ENCODE measurements at places on chromosomes 7 and 10. TPM values are rescaled to one million over a fixed set of nuclear protein-coding genes. Genes with fewer than 3 reads are reported as not detected.

The STAG3 gene
- polyA plus RNA-seq = 6.0 TPM

The GPR22 gene
- 0.08 TPM for polyA plus RNA-seq

GRCh38 chr7:124284937-124285336, 252.1 kb upstream of the TMEM229A start:
- no peak for DNase-seq
- H3K4me1 ChIP-seq = no peaks in the 10 kb centered on the region
- H3K4me3 ChIP-seq = no peak overlapping the region
- no peaks in the 10 kb centered on the region for H3K36me3 ChIP-seq

GRCh38 chr10:1358860-1359625, 302.9 kb downstream of the WDR37 start:
- H3K4me1 ChIP-seq = peaks cover 7% of the 10 kb centered on the region
- H3K36me3 ChIP-seq = no peaks in the 10 kb centered on the region
- DNase-seq = no peak
- H3K27ac ChIP-seq = no peak overlapping the region
- H3K27me3 ChIP-seq = peaks cover 12% of the 10 kb centered on the region

- peak overlapping the region; percentile 71 for H3K27ac ChIP-seq
- H3K27me3 ChIP-seq = no peaks in the 10 kb centered on the region
Observed at GRCh38 chr10:103457176-103457712, 1.5 kb downstream of the CALHM1 start.

- DNase-seq = no peak
- no peaks in the 10 kb centered on the region for H3K27me3 ChIP-seq
- H3K4me1 ChIP-seq = no peaks in the 10 kb centered on the region
- H3K36me3 ChIP-seq = no peaks in the 10 kb centered on the region
Observed at GRCh38 chr7:106535234-106535932, 125.6 kb downstream of the CCDC71L start.

All from naive thymus-derived CD8-positive, alpha-beta T cell (primary cell).